ENCODE measurements at places on chromosomes 7 and 10.

GRCh38 chr10:67539312-67539711 lies 156.7 kb downstream of the CTNNA3 start:
- no peak for DNase-seq

- no peak for DNase-seq
Observed at GRCh38 chr10:13158401-13158800, 3.0 kb upstream of the MCM10 start.

DNA sequence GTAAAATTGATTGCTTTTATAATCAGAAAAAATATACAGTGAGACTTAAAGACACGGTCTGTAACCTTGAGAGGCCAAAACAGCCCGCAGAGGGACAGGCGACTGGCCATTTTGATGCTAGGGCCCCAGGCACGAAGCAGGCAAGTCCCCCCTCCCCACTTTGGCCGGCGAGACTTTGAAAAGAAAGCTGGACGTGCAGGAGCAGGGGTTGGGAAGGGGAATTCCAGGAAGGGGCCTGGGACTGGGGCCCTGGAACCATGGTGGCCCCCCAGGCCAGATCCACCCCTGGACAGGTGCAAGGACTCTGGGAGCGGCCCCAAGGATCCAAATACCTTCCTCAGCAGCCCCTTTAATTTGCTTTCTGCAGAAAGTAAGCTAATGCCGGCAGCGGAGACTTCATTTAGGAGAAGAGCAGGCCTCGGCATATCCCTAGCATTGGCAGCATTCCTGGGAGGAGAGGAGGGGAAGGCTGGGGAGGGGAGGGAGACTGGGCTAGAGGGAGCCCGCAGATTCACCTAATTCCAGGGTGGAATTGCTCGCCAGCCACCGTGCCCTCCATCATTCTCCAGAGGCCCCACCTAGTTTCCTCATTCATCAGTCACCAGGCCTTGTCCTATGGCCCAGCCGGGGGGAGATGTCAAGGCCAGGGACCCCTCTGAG lies 24.9 kb upstream of the TNRC18 start:
- no peak for DNase-seq

DNA sequence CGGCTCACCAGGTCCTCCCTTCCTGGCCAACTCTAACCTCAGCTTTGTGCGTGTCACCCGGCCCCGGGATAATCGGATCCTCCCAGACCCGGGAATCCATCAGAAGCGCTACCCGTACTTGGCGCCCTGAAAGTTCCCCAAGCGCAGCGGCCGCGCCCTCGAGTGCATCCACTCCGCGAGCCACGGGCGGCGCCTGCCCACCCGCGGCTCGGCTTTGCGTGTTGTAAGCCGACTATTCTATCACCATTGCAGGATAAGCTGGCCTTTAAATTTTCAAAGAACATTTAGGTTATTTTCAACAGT lies 35.7 kb upstream of the EBLN1 start:
- no peak for DNase-seq

- DNase-seq: no peak
Observed at GRCh38 chr10:103635580-103635979, 142.1 kb downstream of the NEURL1 start.

DNA sequence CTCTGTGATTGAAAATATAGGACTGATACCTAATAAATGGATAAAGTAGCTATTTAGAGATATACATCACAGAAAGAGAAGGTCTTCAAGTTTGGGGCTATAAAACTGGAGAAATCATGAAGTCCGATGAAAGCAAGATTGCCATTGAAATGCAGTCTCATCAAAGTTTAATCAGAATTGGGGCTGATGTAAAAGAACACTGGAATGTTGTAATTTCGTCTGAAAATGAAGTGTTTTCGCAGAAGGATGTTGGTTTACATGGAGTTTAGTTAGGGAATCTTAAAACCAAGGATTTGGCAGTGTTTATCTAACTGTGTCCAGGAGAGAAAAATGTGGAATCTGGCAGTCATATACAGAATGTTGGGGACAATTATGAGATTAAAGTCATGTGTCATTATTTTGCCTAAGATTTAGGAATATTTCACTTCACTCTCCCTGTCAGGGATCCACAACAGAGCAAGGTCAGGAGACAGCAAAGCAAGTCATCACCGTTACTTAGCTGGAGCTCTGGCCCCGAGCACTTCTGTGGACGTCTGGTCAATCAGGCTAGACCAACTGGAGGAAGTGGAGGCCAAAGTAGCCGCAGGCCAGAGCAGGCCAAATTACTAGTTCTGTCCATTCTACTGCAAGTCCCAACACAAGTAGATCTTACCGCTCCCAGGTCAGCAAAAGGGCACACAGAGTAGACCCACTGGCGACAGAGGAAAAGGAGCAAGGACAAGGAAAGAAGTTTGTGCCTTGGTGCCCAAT lies 37.0 kb downstream of the EPDR1 start:
- DNase-seq: no peak

DNA sequence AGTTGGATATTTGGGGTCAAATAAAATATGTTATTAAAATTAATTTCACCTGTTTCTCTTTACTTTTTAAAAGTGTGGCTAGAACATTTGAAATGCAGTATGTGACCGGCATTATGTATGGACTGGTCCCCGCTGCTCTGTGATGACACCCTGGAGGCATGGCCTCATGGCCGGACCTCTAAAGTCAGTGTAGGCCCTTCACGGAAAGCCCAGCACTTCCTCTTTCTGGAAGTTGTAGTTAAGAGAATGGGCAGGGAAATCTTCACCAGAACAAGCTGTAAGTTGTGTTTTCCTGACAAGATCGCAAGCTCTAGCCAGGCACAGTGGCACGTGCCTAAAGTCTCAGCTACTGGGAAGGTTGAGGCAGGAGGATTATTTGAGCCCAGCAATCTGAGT lies 38.3 kb upstream of the SRGN start:
- DNase-seq: no peak

DNA sequence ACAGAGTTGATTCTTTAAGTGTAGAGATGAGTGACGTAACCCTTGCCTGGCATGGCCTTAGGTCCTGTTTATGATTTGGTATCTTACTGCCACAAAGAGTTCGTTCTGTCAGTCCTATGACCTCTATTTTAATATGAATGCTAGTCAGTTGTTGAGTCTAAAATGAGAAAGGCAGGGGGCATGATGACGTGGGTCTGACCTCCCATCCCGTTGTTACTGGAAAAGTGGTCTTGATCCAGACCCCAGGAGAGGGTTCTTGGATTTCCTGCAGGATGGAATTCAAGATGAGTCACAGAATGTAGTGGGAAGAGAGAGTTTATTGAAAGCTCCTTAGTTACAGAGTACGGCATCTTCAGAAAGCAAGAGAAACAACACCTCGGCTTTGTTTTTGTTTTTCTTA lies 317.0 kb upstream of the COBL start:
- no peak for DNase-seq
